ENCODE measurements at places on chromosomes 13 and 19.

GRCh38 chr13:90968166-90968904 lies 379.2 kb upstream of the MIR17HG start:
- peak; percentile 20 for DNase-seq

GRCh38 chr13:99419591-99420243 lies 81.6 kb upstream of the TM9SF2 start:
- DNase-seq, result no peak

DNA sequence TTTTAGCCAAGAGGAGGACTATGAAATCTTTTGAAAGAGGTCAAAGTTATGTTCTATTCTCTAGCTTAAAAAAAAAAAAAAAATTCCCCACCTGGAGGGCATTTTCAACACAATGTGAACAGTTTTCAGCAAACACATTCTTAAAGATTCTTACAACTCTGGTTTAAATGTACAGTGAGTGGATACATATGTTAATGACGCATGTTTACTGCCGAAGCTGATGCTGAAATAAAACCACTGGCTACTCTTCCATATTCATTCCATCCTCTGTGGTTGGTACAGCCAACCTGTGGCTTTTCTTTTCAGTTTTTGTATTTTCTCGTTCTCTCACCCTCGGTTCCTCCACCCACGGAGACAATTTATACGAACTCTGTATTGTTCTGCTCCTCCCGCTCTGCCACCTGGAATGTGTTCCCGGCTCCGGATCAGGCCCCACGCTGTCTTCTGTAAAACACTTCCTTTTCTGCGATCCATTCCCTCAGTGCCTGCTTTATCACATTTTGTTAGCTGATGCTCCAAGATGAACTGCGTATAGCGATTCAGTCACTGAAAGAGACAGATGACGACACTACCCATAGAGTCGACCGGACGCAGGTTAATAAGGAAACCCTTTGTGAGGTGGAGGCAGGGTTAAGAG lies 466.4 kb upstream of the ARGLU1 start:
- DNase-seq, result no peak

GRCh38 chr19:44903602-44904425 lies 1.8 kb upstream of the APOE start:
- peak; percentile 90 for DNase-seq

GRCh38 chr13:98466634-98467236 lies 110.2 kb downstream of the STK24 start:
- DNase-seq, result peak; percentile 70

DNA sequence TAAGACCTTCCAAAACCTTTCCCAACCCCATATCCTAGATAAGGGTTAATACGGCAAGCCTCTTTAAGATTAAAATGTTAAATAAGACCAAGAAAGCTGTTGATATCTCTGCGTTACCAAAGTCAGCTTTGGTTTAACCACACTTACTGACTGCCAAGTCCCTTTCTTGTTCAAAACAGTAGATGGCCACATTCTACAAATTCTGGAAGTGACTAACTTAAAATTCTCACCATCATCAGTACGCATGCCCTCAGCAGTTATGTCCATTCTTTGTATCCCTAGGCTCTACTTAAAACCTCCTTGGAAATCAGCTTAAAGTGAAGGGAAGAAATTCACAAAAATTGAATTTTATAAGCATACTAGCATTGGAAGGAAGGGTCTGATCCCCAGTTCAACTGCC lies 23.6 kb downstream of the SOHLH2 start:
- DNase-seq, result no peak

GRCh38 chr13:51066091-51066831 lies 44.8 kb downstream of the C13orf42 start:
- DNase-seq, result no peak

- no peak for DNase-seq
These were observed 52.8 kb downstream of the ZNF823 start for GRCh38 chr19:11685676-11686650.

DNA sequence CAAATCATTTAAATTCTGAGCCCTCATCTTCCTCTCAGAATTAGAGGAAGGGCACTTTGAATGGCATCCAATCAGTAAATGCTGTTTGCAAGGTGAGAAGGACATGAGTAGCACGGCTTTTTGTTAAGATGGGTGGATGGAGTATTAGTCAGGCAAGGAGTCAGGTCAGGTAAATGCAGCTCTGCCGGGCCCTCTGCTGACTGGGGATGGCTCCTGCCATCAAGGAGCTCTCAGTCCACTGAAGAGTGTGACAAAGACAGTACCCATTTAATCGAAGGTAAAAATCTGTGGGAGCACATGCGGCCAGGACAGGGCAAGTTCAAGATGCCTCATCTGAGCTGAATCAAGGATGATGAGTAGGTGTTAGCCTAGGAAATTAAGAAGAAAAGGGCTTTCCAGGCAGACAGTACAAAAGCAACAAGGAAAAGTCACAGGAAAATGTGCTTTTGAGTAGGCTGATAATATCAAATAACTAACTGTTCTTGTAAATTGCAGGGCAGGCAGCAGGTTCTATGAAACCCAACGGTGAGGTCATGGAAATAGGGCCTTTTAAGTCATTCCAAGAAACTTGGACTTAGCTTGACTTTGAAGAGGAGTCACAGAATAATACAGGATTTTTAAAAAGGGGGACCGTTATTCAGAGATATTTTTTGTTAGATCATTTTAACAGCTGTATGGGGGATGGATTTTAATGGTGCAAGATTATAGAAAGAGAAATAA lies 670.5 kb upstream of the ARGLU1 start:
- no peak for DNase-seq

DNA sequence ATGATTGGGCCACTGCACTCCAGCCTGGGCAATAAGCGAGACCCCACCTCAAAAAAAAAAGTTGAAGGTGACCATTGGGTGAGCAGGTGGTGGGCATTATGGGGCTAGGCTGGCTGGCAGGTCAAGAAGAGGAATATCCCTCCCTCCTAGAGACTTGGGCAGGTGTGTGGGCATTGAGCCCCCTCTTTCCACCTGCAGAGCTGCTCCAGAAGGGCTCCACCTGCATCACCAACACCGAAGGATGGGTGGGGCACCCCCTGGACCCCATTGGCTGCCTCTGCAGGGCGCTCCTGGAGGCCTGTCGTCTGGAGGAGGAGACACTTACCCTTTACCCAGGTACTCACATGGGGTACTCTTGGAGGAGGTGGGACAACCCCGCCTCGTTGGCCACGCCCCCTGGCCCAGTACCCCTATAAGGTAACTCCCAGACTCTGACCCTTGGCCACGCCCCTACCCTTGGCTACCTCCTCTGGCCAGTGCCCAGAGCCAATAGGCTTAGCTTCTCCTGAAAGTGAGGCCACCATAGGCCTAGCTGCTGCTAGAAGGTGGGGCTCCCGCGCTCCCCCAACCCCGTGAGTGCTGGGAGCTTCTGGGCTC lies 21.9 kb downstream of the ZSWIM4 start:
- no peak for DNase-seq

- DNase-seq, result peak; percentile 68
These were observed 4.2 kb downstream of the LIPE start for GRCh38 chr19:42422901-42423461.

DNA sequence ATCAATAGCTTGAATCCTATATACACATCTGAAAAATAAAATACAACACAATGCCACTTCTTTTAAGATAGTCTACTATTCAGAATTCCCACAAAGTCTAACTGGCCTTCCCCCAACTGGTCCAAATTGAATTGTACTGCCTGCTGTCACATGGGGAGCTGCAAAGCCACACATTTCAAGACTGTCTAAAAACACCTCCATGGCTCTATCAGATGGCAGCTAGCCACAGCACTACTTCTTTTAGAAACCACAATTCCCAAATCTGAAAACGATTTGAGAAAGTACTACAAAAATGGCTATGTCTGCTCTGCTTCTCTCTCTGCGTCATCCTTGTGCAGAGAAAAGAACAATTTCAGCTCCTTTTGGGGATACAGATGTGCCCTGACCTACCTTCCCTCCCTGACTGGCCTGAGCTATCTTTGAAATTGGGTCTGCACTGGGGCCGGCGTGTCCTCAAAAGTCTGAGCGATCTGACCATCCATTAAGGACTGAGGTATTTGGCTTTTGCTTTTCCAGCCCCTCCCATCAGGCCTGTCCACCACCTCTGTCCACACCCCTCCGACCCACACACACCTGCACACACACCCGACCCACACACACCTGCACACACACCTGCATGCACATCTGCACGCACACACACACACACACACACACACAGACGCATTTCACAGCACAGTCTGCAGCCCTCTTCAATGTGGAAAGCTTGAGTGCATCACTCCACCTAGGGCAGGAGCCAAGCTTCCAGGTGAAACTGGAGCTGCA lies 68.6 kb upstream of the IPO5 start:
- no peak for DNase-seq

GRCh38 chr13:41465898-41466320 lies 8.6 kb downstream of the RGCC start:
- no peak for DNase-seq

DNA sequence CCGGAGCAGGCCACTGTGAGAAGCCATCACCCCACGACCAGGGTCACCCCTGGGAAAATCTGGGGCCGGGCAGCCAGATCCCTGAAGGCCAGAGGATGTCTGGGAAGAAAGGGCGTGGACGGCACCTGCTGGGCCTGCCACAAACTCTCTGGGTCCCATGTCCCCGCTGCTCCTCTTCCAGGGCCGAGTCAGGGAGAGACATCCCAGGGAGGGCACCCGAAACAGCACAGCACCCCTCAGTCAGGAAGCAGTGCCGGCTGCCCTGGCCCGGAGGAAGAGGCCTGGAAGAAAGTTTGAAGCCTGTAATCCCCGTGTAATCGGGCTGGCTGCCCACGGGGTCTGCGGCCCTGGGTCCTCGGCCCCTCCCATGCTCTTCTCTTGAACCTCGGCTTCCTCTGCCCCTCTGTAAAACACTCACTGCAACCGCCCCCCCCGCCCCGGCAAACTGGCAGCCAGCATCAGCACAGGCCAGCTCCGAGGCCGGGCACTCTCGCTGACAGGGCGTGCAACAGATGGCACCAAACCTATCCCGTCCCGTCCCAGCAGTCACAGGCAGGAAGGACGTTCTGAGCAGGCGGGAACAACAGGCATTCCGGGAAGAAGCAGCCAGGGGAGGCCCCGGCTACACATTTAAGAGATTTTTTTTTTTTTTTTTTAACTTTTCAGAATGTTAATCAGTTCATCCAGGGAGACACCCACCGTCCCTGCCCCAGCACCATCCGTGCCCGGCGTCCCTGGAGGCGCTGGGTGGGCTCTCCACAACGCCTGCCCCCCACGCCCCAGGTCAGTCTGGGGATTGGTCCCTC lies 1.5 kb downstream of the SBNO2 start:
- no peak for DNase-seq

GRCh38 chr13:52810526-52810925 lies 37.9 kb downstream of the PCDH8 start:
- DNase-seq, result no peak

DNA sequence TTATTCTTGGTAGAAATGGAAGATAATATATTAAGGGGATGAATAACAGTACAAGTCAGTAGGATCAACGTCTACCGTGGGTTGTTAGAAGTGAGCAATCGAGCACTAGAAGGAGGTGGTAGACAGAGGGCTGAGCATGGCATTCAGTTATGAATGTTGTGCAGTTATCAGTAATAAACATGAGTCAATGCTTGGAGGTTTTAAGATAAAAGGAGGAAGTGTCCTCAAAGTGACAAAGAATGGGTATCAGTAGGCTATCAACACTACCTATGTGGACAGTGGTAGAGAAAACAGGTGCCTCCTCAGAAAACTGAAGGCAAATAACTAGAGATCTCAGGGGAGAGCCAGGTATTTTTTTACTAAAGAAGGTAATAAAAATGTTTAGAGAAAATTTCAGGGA lies 1607.0 kb downstream of the PCDH9 start:
- DNase-seq, result no peak

- no peak for DNase-seq
These were observed 15.9 kb upstream of the KL start for GRCh38 chr13:33000365-33000764.

- no peak for DNase-seq
These were observed 3.5 kb downstream of the PTGER1 start for GRCh38 chr19:14471436-14472187.

DNA sequence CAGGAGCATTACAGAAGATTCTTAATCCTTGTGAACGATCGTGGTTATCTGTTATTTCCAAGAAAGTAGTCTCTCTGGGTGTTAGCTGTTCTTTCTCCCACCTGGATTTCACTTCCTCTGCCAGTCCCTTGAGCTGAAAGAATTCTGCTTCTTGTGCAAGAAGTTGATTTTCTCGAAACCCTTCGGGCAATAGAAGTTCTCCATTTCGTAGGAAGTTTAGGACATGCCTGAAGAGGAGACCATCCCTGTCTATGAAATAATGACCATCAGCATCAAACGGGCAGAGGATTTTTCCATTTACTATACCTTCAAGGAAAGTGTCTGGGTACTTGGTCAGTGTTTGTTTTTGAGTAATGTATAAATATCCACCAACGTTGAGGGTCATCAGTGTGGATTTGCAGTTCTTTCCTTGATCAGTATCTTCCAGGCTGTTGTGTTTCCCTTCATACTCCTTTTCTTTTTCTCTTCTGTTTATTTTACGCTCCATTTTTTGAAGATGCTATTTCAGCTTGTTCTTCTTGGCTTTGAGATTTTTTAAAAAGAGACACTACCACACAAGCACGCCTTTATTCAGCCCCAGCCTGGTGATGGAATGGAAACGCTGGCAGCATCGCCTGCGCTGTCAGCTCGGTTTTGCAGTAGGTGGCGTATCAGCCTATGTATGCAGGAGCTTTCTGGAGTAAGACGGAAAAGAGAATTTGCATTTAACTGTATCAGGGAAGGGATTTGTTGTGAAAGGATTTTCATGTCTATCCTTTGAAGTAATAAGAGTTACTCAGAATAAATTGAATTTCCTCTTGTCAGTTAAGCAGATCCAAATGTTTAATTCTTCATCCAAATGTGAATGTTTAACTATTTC lies 6.5 kb downstream of the KCTD4 start:
- no peak for DNase-seq

DNA sequence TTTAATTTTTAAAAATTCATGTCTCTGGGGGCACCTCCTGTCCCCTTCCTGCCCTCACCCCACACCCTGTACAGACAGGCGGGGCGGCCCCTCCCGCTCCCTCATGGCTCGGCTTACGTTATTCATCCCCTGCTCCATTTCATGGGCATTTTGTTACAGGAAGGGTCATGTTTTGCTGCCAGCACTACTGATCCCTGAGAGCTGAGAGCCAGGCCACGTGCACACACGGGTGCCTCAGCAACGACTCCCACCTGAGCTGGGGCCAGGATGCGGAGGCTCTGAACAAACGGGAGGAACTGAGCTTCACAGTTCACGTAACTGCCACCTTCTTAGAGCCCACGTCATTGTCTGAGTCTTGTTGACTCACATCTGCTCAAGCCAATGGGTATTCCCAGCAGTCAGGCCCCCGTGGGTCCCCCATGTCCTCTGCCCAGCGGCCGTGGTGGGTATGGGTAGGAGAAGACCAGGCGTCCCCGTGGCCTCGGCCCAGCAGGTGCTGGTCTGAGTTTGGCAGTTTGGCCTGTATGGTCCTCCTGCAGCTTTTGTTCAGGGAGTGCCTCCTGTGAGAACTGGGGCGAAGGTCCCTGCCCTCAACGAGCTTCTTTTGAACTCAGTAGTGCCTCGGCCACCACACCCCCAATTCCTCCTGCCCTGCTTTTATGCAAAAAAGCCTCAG lies 16.4 kb upstream of the TMEM255B start:
- no peak for DNase-seq

DNA sequence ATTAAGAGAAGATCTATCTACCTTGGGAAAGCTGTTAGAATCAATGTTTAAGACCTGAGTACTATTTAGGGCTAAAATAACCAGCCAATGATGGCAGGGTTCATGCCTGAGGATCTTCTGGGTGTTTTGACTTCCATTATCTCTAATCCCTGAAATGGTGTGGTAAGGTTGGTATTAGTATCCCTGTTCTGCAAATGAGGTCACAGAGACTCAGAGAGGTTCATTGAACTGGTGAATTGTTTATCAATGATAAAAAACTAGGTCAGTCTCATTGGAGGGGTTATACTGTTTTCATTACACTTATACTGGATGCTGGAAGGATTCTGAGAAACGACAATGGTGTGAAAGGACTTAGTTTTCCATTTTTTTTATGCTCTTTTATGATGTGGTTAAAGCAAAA lies 264.8 kb downstream of the KLF5 start:
- no peak for DNase-seq
